ENCODE measurements at places on chromosomes 6 and 20.

GRCh38 chr6:20370393-20370792 is 31.3 kb upstream of the E2F3 start:
- no peak for DNase-seq

GRCh38 chr6:136716917-136717715 is 75.2 kb downstream of the MAP3K5 start:
- no peak for DNase-seq

DNA sequence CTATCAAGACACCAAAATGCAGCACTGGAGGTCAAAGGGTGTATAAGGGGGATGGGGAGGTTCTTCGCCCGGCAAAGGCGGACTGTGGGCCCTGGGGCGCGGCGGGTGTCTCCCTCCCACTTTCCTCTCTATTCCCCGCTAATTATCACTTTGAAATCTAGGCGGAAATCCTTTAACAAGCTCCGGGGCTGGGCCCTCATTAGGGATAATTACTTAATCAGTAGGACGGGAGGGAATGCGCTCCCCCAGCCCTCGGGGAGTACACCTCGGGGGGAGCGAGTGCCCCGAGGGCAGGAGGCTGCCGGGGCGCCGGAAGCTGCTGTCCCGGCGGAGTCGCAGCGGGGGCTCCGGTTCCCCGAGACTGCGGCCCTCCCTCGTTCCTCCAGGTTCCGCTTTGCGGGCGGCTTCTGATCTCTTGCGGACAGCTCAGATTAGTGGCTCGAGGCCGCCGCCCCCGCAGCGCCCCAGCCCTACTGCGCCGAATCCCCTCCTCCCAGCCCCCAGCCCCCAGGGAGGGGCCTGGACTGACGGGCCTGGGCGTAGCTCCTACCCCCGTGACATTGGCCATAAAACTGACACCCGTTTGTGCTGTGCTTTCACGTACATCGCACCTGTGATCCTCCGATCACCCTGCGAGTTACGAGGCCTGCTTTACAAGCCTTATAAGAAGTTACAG is 14.7 kb downstream of the MUCL3 start:
- DNase-seq, result peak; percentile 66

- peak; percentile 9 for DNase-seq
Measured at GRCh38 chr6:34914358-34914757, 25.3 kb downstream of the ANKS1A start.

DNA sequence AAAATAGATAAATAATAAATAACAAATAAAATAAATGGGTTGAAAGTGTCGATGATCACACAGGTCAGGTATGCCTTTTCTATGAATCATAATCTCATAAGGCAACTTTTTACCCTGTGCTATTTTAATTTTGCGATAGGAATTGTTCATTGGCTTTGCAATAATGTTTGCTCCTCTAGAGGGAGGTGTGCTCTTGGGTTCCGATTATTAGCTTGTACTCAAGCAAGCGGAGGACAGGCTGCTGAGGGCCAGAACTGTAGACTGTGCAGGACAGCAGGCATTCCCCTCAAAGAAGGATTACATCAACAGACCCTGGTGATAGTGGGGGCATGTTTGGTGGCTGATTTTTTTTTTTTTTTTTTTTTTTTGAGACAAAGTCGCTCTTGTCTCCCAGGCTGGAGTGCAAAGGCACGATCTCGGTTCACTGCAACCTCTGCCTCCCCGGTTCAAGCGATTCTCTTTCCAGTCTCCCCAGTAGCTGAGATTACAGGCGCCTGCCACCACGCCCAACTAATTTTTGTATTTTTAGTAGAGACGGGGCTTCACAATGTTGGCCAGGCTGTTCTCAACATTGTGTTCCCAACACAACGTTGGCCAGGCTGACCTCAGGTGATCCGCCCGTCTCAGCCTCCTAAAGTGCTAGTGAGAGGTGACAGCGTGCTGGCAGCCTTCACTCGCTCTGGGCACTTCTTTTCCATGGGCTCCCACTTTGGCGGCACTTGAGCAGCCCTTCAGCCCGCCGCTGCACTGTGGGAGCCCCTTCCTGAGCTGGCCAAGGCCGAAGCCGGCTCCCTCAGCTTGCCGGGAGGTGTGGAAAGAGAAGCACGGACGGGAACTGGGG is 35.6 kb downstream of the RIOK1 start:
- DNase-seq, result peak; percentile 48
